NCI-H2029 treated with DMSO at 0.1 percent for 48 hours (cell line): ENCODE measurements at places on chromosomes 1 and 21.

- no peak for DNase-seq
These were observed 84.7 kb downstream of the PDE9A start for GRCh38 chr21:42737951-42738590.

DNA sequence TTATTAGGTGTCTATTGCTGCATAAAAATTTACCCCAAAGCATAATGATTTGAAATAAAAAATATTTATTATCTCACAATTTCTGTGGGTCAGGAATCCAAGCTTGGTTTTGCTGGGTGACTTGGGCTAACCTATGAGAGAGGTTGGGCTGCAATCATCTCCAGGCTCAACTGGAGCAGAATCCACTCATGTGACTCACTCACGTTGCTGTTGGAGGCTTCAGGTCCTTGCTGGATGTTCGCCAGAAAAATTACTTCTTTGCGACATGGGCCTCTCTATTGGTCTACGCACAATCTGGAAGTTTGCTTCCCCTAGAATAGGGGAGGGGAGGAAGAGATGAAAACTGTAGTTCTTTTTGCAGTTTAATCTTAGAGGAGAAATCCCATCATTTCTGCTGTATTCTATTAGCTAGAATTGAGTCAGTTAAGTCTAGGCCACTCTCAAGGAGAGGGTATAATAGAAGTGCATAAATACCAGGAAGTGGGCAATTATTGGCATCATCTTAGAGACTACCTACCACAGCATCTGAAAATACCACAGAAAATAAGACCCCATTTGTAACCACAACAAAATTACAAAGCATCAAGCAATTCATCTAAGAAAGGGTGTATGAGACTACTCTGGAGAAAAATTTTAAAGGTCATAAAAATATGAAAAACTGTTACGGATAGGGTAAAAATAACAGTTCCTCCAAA, 5.7 kb upstream of the FASLG start:
- no peak for DNase-seq

DNA sequence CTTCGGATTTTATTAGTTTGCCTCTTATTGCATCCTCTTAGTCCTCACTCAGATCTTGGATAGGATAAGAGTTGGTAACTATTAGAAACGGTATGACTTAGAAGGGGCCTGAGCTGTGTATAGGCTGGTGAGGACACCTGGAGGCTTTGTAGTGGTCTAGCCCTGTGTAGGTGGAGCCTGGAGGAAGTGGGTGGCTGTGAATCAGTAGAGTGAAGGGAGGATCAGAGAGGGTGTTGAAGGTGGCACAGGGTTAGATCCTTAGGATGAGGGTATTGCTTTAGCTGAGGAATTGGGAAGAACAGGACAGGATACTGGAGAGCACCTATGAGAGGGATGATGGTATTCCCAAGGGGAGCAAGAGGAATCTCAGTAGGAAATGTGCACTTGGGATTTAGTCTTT, 5.7 kb downstream of the VANGL1 start:
- DNase-seq: no peak

DNA sequence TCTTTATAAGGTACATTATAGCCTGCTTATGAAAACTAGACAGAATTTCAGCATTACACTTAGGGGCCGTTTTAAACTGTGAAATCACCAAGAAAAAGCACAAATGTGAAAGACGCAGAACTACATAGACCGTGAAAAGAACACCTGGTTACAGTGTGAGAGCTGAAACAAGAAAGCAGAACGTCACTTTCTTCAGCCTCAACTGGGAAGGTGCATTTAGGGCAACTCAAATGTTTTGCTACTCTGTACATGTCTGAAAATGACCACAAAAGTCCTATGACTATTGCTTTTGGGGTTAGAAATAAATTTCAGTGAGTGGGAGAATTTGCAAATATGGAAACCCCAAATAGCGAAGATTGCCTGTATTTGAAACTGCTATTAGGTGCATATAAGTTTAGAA, 268.7 kb downstream of the OLFM3 start:
- DNase-seq: no peak

- DNase-seq: no peak
These were observed 79.2 kb upstream of the SAMD11 start for GRCh38 chr1:844472-845026.

- DNase-seq: no peak
These were observed 477.6 kb downstream of the SETD4 start for GRCh38 chr21:35582731-35583130.

DNA sequence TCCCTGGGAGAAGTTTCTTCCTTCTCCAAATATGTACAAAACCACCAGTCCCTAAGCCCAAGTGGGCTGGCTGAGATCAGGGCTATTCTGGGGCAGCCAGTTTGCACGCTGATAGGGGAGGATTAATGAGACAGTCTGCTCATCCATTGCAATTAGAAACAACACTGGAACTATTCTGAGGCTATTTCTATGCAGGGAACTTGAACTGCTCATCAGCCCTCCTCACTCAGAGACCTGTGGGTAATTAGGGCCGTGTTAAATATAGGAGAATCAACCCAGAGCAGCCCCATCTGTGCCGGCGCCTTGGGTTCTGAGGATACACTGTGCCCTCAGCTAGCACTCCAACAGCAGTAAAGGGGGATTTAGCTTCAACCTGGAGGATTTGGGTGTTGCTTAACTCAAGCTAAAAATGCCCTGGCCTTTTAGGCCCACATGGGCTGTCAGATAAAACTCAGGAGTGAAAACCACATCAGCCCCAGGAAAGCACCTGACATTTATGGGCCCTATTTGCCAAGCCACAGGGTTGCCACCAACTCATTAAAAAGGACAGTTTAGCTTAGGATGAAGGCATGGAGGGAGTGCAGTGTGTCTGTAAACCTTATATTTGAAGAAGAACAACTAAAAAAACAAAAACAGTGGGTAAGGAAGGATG, 53.9 kb downstream of the DUSP10 start:
- DNase-seq: no peak

- DNase-seq: no peak
These were observed 2.1 kb downstream of the KCNK2 start for GRCh38 chr1:215084621-215085020.
